Activated CD8-positive, alpha-beta memory T cell treated with anti-CD3 and anti-CD28 coated beads for 4 hours (primary cell): ENCODE measurements at places on chromosomes 6 and 20.

- DNase-seq = no peak
These were observed 113.9 kb downstream of the EDN1 start for GRCh38 chr6:12403947-12404647.

DNA sequence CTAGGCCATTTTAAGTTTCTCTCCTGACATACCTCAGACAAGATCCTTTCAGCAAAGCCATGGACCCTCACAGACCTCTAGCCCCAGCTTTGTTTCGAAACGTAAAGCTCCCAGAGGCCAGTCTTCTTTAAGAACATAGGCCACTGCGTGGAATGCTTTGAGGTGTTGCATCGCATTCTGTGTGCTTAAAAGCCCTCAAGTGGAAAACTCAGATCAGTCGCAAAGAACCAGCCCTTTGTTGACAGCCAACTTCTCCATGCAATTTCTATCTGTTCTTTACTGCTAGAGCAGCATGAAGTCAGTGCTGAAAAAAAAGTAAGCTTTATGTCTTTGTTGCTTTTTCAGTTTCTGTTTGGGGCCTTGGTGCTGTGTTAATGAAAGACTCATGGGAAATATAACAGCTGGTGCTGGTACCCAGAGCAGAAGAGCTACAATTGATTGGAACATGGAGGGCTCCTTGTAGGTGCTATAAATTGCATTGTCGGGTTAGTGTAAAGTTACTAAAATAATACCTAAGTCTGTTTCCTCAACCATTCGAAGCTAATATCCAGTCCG lies 142.6 kb downstream of the MAP3K7 start:
- DNase-seq = no peak

- no peak for DNase-seq
These were observed 125.0 kb downstream of the C6orf118 start for GRCh38 chr6:165184192-165184979.

DNA sequence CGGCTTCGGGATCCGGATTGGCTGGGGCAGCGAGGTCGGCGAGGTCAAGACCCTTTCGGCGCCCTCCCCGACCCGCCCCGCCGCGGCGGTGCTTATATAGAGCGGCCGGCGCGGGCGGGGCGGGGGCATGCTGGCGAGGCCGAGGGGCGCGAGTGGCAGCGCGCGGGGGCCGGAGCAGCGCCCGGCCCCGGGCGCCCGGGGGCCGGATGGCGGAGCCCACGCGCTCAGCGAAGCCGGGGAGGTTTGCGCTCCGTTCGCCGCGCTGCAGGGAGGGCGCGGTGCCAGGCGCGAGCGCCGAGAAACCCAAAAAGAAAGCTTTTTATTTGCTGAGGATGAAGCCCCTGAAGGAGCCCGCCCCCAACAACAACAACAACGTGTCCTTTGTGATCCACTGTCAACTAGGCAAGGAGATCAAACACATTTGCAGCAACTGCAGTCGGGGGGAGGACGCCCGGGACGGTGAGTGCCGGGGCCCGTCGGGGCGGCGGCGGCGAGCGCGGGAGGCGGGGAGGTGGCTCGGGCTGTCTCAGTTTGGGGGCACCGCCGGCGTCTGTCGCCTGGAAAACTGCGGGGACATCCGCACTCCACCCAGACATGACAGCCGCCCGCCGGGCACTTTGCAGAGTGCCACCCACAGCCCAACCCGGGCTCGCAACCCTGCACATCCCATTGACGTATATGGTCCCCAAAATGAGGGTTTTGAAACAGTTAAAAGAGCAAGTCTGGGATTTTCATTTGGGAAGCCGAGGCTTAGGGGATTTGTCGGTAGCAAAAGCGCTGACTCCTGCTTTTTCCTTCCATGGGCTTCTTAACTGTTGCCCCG lies 297.3 kb downstream of the PHACTR1 start:
- no peak for DNase-seq

GRCh38 chr6:84411060-84411629 lies 183.7 kb upstream of the CEP162 start:
- no peak for DNase-seq

DNA sequence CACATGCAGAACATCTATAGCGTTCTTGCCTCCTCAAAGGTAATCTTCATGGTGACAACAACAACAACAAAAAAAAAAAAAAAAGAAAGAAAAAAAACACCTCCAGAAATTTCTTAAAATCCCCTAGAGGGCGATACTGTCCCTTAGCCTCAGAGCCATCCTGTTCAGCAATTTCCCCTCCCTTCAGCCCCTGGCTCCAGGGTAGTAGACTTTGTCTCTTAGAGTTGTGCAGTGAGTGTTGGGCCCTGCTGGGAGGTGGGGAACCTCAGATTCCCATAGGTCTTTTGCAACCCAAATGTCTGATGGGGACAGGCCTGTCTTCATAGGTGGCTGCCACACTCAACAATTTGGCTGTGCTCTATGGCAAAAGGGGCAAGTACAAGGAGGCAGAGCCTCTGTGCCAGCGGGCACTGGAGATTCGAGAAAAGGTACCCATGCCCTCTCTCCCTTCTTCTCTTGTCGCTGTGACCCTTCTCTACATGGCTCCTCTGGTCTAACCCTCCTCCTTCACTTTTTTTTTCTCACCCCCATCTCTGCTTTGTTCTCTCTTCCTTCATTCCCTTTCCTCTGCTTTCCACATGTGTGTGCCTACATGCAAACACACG lies 6.0 kb upstream of the PTK7 start:
- DNase-seq = no peak

DNA sequence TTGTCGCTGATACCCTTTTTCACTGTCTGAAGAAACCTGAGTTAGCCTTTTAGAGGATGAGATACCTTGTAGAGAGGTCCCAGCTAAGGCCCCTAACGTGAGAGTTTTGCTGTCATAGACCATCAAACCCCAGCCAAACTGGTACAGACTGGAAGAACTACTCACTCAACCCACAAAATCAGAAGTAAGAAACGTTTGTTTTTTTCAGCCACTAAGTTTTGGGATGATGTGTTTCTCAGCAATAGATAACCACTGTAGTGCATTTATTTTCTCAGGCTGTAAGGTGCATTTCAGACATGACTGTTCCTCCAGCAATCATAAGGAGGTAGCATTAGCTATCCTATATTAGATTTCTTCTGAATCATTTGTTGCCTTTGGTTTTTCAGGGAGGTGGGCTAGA lies 407.3 kb upstream of the FLRT3 start:
- DNase-seq = no peak

- no peak for DNase-seq
These were observed 329.6 kb downstream of the GRIK2 start for GRCh38 chr6:101722991-101723579.

DNA sequence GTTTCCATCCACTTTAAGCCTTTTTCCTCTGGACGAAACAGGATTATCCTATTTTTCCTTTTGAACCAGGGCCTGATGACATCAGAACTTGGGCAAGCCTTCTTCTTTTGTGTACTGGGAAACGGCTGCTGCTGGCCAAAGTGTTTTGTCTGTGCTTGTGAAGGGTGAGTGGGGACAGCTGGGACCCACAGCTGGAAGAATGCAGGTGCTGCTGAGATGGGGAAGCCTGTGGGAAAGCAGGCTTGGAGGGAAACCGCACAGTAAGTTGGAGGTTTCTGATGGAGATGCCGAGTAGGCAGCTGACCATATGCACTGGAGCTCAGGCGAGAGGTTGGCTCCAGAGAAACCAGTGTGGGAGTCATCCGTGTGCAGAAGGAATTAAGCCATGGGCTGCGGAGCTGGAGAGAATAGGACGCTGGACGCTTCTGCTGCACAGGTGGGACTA lies 8.5 kb upstream of the PSMG4 start:
- no peak for DNase-seq

- no peak for DNase-seq
These were observed 298.8 kb upstream of the FERMT1 start for GRCh38 chr20:6421321-6422248.

DNA sequence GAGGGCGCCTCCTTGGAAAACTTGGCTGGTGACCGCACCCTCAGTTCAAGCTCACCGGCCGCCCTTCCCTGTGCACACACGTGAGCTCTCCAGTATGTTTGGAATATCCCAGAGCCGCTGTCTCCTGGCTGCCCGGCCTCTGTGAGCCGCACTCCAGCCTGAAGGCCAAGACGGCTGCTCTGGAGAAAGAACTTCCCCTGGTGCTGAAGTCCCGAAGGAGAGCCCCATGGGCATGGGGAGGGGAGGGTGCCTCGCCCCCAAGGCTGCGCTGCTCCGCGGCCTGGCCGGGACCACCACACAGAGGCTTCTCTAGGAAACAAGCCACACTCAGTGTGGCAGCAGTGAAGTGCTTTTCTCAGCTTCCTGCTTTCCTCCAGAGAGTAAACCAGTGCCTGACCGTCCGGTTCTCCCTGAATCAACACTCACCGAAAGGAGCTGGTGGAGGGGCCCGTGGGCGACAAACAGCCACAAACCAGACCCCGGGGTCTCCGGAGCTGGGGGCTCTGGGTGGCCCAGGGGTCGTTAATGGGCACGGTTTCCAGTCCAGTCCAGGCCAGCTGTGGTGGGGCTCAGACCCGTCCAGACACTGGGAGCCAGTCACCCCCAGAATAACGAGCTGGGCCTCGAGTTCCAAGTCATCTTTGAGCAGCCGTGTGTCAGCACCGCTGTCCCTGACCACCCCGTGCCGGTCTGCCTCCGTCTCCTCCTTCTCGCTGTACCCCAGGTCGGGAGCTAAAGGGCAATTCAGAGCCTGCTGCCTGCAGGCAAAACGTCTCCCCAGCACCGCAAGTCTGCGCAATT lies 87.4 kb upstream of the BHLHE23 start:
- no peak for DNase-seq

GRCh38 chr6:151565940-151566339 lies 72.1 kb downstream of the CCDC170 start:
- no peak for DNase-seq

DNA sequence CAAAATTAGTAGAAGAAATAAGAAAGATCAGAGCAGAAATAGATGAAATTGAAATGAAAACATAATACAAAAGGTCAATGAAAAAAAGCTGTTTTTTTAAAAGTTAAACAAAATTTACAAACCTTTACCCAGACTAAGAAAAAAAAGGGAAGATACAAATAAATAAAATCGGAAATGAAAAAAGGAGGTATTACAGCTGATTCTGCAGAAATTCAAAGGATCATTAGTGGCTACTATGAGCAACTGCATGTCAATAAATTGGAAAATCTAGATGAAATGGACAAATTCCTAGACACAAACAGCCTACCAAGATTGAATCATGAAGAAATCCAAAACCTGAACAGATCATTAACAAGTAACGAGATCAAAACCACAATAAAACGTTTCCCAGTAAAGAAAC lies 59.2 kb downstream of the ZFP64 start:
- no peak for DNase-seq

- DNase-seq = no peak
These were observed 92.3 kb downstream of the MRPL14 start for GRCh38 chr6:44034931-44035345.

DNA sequence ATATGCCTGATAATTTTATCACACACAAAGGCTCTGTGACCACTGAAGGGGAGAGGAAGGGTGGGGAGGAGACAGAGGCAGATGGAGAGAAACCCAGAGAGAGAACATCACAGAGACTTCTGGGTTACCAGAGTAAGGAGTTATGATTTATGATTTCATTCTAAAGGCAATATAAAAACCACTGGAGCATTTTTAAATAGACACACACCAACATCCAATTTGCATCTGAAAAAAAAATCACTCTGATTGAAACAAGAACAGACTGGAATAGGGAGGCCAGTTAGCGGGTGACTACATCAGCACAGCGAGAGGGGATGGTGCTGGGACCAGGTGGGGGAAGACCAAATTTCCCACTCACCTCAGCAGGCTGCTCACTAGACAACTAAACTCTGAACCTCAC lies 104.8 kb downstream of the AGPAT4 start:
- no peak for DNase-seq

GRCh38 chr6:29982097-29982496 lies 39.8 kb downstream of the HLA-A start:
- no peak for DNase-seq

DNA sequence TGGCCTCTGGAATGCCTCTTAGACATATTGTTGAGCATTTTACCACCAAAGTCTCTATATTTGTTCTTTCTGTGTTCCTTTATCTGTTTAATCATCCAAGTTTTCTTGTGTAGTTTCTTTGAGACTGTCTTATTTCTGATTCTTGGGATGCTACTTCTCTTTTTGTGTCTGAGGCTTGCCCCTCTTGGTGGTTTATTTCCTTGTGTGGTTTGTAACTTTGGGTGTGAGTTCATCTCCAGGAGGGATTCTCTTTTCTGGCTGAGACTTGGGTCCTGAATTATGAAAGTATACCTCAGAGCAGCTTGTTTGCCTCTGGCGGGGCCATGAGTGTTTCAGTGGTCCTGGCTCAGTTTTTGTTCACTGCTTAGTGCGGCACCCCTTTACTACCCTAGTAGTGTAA lies 33.9 kb downstream of the PPARD start:
- no peak for DNase-seq

- DNase-seq = no peak
These were observed 207.3 kb downstream of the FARS2 start for GRCh38 chr6:5468586-5468985.

DNA sequence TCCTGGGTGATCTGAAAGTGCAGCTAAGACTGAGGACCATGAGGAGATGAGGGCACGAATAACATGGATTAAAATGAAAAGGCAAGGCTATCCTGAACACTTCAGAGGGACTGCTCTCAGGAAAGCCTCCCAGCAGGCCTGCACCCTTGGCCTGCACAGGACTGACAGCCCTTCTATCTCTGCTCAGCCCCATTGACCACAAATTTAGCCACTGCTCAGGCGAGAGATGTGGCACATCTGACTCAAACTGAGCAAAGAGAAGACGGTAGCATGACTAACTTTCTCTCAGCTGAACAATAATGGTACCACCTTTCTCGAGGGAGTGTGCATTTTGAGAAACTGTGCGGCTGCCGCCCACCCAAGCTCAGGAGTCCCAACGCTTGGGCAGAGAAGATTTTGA lies 257.5 kb downstream of the ADGB start:
- no peak for DNase-seq

DNA sequence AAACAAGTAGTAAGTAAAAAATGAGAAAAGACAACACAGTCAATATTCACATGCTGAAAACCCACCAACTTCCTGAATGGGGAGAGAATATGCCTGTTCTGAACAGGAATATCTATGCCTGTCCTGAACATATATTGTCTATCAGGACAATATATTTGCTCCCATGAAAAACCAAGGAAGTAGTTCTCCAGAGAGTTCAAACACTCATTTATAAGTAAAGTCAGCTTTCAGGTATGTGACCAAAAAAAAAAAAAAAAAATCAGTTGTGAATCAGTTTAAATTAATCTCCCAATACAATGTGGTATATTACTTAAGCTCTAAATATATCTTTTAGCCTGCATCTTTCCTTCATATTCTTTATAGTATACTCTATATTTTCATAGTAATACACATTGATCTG lies 119.5 kb downstream of the MYB start:
- DNase-seq = no peak
